ENCODE measurements at places on chromosomes 1 and 21. TPM values are rescaled to one million over a fixed set of nuclear protein-coding genes. Genes with fewer than 3 reads are reported as not detected.

The DNAH14 gene
- total RNA-seq = 16.5 TPM

The MX1 gene
- 12.2 TPM for total RNA-seq

The PGBD5 gene
- total RNA-seq = 25.6 TPM

The OR2T29 gene
- total RNA-seq = not detected

The KCND3 gene
- 12.6 TPM for total RNA-seq

The UBE2U gene
- total RNA-seq = not detected

The MROH9 gene
- not detected for total RNA-seq

The S100A5 gene
- total RNA-seq = not detected

The CLDN14 gene
- not detected for total RNA-seq

The ZBED6 gene
- total RNA-seq = 8.1 TPM

The DEPDC1 gene
- total RNA-seq = 4.2 TPM

The SMIM1 gene
- total RNA-seq = 2.0 TPM

The OPTC gene
- total RNA-seq = not detected

The GBP3 gene
- 0.94 TPM for total RNA-seq

The LCE3D gene
- total RNA-seq = not detected

The CD48 gene
- total RNA-seq = 1.1 TPM

The FLG gene
- total RNA-seq = not detected

The PGBD2 gene
- 13.3 TPM for total RNA-seq

The SYT14 gene
- 65.8 TPM for total RNA-seq

The BRINP3 gene
- 28.9 TPM for total RNA-seq

Data from occipital lobe (tissue), 3 donors.